ENCODE measurements at places on chromosomes 16 and 17.

GRCh38 chr16:58226790-58227189 lies 28.9 kb upstream of the CSNK2A2 start:
- no peak for DNase-seq

GRCh38 chr17:61868074-61868473 lies 4.7 kb upstream of the BRIP1 start:
- DNase-seq = no peak

- DNase-seq = no peak
Observed at GRCh38 chr16:19479302-19479721, 42.6 kb downstream of the GDE1 start.

DNA sequence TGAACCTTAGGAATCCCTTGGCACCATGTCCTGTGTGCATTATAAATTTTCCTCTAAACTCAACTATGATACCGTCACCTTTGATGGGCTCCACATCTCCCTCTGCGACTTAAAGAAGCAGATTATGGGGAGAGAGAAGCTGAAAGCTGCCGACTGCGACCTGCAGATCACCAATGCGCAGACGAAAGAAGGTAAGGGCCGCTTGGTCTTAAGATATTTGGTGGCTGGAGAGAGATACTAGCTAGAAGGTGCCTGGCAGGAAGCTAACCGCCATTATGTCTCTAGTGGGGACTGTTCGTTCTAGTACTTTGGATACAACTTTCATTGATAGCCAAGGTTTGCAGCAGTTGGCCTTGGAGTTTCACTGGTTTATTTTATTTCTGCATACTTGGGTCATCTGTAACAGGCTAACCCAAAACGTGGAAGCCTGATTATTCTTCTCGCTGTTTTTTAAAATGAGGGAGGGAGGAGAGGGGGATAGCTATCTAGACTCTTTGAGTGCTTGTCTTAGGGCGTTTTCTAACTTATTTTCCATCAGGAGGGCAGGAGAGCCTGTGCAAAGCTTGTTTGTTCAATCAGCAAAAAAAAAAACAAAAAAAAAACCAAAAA lies 1.3 kb downstream of the RBBP6 start:
- peak; percentile 9 for DNase-seq

- DNase-seq = no peak
Observed at GRCh38 chr16:67254801-67255552, 6.2 kb downstream of the SLC9A5 start.

DNA sequence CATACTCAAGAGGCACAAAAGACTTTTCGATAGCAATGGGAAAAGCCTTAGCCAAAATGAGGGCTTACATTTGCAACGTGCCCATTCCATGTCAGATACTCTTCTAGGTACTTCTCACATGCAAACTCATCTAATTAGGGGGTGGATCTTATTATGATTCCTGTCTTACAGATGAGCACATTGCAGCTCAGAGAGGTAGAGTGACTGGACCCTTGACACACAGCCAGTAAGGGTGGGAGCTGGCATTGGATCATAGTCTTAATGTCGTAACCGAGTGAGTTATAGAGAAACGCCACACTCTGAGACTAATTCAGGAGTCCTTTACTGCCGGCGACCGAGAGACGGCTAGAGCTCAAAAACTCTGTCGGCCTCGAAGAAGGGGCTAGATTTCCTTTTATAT lies 78.8 kb upstream of the GRIN2A start:
- no peak for DNase-seq

- no peak for DNase-seq
Observed at GRCh38 chr16:84763629-84764028, 56.2 kb upstream of the CRISPLD2 start.

- DNase-seq = no peak
Observed at GRCh38 chr17:43812396-43813265, 20.3 kb downstream of the MPP3 start.

DNA sequence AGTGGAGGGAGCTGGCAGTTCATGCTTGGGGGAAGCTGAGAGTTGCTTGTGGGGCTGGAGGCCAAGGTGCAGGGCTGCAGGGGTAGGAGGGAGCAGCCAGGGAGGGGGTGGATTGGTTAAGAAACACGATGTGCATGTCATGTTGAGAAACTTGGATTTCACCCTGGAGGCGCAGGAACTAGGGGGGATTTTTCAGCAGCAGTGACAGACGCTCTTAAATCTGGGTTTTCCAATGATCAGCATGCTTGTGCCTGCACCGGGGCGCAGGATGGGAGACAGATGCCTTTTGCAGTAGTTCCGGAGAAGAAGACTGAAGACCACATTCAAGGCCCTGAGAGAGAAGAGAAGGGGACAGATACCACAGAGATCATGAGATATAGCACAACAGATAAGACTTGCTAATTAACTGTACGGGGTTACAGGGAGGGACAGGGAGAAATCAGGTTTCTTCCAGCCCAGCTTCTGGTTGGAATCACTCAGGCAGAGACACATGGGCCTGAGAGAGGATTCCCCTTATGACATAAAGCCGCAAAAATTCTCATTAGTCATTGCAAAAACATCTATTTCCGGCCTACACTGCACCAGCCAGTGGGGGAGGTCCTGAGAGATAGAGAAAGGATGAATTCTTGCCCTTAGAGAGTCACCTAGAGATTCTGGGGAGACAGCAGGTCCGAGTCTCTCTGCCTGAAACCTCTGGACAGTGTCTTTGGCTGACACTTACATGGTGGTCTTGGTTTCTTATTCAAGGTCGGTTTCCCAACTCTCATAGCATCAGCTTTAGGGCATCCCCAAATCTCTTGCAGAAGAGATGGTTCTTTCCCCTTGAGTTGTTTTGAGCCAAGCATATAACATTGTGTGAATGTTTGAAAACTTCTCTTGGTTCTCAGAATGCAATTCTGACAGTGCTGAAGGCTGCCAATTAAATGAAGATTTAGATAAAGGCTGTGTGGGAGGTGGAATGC lies 27.1 kb downstream of the CDH13 start:
- DNase-seq = peak; percentile 91

GRCh38 chr17:54968262-54968987 lies at the start of the genes COX11 and STXBP4:
Gene COX11 (minus strand): TSS chr17:54968654. CDS start chr17:54968646, 8 bp downstream.
Gene STXBP4 (plus strand): TSS chr17:54968765. CDS start chr17:54986220, 17,455 bp downstream.
- peak; percentile 95 for DNase-seq

GRCh38 chr17:16676676-16677268 lies 13.3 kb upstream of the CCDC144A start:
- no peak for DNase-seq

DNA sequence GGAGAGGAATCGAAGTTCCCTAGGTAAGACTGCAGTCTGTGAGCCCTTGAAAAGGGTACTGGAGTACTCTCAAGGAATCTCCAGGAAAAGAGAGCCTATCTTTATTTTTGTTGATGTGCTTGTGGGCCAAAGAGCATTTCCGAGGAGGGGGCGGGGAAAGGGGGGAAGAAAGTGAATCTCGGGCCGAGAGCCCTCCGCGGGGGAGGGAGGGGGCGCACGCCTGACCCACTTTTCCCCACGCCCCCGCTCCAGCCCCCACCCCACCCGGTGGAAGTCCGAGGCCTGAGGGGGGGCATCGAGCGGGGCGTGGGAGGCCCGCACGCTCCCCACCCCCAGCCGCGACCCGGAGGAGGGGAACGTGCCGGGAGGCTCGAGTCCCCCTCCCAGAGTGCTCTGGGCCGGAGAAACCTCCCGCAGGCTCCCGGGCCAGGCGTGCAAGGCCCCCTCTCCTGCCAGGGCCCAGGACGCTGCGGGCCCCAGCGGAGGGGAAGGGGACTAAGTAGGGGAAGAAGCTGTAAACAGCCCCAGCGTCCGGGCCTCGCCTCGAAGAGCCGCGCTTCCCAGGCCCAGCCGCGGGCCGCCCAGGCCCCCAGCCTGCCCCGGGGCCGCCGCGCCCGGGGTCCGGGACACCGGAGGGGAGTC lies 444 bp downstream of the HELZ start:
- no peak for DNase-seq

- peak; percentile 54 for DNase-seq
Observed at GRCh38 chr16:51148678-51149228, 2.3 kb downstream of the SALL1 start.

GRCh38 chr17:75272848-75273184 lies 1.8 kb upstream of the MIF4GD start:
- no peak for DNase-seq

GRCh38 chr17:19023209-19023999 lies 18.8 kb upstream of the FAM83G start:
- DNase-seq = no peak

DNA sequence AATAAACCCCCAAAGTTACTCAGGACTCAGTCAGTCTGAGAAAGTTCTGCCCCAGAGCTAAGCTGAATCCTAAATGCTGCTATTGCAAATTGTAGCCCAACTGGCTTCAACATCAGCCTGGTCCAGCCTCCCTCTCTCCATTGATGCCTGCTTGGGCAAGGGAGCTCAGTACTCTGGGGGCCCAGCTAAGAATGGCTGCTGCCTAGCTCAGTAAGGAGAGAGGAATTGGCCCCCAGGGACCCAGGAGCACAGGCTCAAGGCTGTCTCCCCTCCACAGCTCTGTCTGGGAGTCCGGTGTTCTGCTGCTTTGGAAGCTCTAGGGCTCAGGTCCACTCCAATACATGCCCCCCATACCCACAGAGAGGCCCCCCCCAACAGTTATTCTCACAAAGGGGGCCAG lies 1.6 kb downstream of the UNC119 start:
- no peak for DNase-seq

DNA sequence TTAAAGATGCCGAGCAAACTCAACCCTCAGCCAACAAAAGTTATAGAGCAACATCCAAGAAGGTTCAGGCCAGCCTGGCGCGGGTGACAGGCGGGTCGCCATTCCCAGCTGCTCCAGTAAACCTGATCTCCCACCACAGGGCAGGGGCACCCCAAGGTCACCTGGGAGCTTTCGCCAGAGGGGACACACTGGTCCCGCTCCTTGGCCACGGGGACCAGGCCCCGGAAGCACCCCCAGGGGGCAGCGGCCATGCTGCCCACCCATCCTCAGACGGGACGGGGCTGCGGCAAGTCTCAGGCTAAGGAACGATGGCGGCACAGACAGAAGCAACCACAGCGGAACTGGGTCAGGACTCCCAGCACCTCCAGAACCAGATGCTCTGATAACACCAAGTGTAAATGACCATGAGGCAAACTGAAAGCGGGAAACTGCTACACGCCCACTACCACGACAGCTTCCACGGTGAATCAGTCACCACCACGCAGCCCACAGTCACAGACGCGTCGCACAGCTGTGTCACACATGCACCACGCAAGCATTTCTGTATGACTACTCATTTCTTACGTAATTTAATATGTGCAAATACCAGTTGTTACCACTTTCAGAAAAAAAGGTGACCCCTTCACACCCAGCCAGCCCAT lies 14.1 kb upstream of the CCDC154 start:
- DNase-seq = peak; percentile 66

- DNase-seq = peak; percentile 71
Observed at GRCh38 chr17:7213895-7214299, 5.7 kb downstream of the DLG4 start.

GRCh38 chr17:75073618-75074047 lies 14.1 kb upstream of the SLC16A5 start:
- peak; percentile 90 for DNase-seq

DNA sequence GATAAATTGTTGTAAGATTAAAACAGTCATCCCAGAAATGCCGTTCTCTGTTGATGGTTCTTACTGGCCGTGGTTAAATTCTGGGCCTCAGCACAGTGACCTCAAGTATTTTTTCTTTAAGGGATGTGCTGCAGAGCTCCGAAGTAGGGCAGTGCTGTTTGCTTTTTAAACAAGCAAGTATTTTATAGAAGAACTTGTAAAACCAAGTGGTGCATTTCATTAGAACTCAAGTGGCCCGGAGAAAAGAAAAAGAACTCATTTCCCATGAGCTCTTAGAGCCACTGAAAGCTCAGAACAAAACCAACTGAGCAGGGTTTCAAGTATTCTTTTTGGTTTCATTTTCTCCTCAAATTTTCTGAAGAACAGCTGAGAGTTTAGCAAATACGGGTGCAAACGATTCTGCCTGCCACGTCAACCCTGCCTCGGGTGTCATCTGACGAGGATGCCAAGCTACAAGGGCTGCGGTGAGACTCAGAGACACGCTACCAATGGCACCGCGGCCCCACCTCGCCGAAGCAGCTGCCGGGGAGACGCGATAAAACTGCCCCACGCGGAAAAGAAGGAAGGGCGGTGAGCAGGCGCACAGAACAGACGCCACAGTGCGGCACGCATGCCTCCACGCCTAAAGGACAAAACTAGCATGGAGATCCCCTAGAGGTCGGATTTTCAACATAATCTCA lies 6.3 kb downstream of the LMF1 start:
- DNase-seq = no peak

GRCh38 chr17:4341616-4341977 lies 24.9 kb downstream of the UBE2G1 start:
- no peak for DNase-seq

DNA sequence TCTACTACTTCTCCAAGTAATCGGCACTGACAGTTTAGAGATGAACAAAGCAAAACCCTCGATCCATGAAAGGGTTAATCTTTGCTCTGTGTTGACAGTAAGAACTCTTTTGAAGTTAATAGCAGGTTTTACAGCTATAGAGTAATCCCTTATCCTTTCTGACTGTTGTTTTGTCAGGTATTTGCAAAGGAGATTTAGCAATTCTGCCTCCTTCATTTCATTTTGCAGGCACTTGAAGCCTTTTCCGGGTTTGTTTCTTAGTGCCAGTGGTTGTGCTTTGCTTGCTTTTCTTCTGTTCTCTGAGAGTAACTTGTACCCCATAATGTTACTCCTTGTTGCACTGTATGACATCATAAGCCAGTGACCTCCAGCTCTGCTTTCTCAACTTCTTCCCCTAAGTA lies 64.5 kb downstream of the TANGO6 start:
- no peak for DNase-seq

DNA sequence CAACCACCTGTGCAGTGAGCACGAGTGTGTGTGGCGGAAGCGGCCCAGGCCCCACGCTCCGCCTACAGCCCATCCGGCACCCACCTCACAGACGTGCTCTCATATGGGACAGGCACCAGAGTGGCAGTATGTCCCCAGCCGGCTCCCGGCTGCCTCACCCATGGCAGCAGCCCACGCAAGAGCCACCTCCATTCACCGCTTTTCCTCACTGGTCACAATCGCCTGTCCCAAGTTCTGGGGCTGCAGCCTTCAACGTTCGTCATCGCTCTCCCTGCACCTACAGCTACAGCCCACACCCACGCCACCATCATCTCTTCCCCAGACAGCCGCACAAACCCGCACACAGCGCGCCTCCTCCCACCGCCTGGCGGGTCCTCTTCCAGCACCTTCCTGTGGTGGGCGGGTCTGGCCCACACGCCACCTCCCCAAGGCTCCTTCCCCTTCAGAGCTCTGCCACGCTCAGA lies 17.5 kb upstream of the TRAP1 start:
- no peak for DNase-seq

DNA sequence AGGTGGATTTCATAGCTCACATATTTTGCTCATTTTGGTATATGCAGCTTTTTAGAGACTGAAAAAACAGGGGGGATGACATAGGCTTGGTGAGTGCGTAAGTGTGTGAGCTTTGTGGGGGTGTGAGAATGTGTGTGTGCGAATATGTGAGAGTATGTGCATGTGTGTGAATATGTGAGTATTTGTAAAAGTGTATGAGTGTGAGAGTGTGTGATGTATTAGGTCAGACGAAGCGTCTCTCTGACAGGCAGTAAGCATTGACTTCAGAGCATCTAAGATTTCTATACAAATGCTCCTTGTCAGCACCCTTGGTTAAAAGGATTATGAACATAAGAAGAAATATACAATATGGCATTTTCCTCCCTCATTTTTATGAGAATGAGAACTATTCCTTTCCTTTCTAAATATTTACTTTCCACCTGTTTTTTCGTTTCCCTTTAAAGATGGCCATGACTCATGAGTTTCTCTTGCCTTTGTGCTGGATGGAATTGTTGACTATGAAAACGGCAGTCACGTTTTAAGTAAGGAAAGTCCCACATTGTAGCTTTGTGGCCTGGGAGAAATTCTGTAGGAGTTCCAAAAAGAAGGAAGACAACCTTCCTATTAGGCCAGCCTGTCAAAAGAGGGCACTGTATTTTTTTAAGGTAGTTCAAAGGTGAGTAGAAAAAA lies 276.4 kb downstream of the FOXL1 start:
- DNase-seq = peak; percentile 32

Measured in AG10803 (cell line).